ENCODE measurements at places on chromosomes 3 and 15. TPM values are rescaled to one million over a fixed set of nuclear protein-coding genes. Genes with fewer than 3 reads are reported as not detected.

GRCh38 chr3:106103383-106103782 lies 234.6 kb upstream of the CBLB start:
- H3K27ac ChIP-seq: no peak overlapping the region
- DNase-seq: no peak
- peaks cover 22% of the 10 kb centered on the region for H3K36me3 ChIP-seq
- peaks cover 1% of the 10 kb centered on the region for H3K4me1 ChIP-seq
- H3K4me3 ChIP-seq: no peak overlapping the region

TRH gene
- not detected for total RNA-seq

DNA sequence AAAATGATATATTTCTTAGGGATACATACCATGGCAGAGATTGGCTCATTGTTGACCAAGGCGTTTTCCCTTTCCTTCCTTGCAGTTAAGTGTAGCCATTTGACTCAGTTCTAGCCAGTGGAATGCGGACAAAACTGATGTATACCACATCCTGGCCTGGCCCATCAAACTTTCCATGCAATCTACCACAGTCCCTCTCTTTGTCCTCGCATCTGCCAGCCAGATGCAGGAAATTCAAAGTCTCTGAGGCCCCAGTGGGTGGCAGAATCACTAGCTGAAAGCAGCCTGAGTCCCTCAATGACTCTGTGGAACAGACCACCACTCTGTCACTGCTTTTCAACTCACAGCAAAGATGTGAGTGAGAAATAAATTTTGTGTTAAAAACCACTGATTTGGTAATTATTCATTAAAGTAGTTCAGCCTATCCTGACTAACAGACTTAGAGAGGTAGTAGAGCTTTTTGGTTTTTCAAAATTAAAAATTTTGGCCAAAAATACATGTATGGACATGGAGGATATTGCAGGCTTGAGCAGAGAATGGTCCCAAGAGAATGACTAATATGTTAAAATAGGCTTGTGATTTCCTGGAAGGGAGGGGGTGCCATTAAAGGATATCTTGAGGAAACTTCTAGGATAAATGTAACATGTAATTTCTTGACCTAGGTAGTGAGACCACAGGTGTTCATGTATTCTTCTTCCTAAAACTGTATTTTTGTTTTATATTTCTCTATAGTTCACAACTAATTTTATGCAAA lies 10.9 kb downstream of the LRRFIP2 start:
- DNase-seq: no peak
- peak overlapping the region; percentile 20 for H3K4me3 ChIP-seq
- H3K27ac ChIP-seq: peak overlapping the region; percentile 72
- no peaks in the 10 kb centered on the region for H3K27me3 ChIP-seq
- H3K36me3 ChIP-seq: peaks cover 47% of the 10 kb centered on the region

DNA sequence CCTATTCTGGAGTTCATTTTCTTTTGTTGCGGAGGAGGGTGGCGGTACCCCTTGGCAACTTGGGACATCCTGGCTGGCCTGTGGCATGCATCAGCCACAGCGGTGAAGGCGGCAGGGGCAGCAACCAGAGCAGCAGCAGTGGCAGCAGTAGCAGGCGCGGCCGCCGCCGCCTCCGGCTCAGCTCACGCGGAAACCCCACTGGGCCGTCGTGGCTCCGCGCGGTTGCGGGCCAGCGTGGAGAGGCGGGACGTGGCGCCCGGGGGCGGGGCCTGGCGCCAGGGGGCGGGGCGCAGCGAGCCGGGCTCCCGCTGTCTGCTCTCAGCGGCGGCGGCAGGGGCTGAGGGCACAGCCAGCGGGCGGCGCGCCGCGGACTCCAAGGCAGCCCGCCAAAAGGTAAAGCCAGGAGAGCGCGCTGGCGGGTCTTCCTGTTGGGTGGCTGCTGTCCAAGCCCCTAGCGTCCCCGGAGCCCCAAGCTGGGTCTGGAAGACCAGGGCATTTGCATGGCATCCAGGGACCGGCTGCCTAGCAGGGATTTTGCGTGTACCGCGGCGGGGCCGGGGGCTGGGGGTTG lies 334.4 kb upstream of the THRB start:
- H3K27me3 ChIP-seq: peaks cover 23% of the 10 kb centered on the region
- H3K36me3 ChIP-seq: no peaks in the 10 kb centered on the region
- no peak for DNase-seq
- H3K4me3 ChIP-seq: no peak overlapping the region

NOX5 gene
- 0.21 TPM for total RNA-seq

DNA sequence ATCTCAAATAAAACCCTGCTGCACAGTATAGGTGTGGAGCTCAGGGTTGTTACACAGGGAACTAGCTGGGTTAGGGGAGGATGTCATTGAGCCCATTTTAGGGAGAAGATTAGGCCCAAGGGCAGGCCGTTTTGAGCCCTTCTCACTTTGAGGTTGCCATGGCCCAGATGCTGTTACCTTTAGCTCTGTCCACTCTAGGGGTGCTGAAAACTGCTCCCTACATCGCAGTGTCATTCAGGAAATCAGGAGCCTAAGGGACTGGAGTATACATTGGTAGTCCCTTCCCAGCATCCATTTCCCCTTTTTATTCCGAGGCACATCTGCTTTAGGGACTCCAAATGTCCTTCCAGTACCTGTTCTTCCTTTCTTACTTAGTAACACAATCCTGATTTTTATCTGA lies 79.0 kb upstream of the SELENOK start:
- H3K27ac ChIP-seq: no peak overlapping the region
- no peak overlapping the region for H3K4me3 ChIP-seq
- no peak for DNase-seq
- no peaks in the 10 kb centered on the region for H3K36me3 ChIP-seq

GRCh38 chr3:160458151-160458550 lies 8.6 kb upstream of the TRIM59 start:
- no peak overlapping the region for H3K27ac ChIP-seq
- no peaks in the 10 kb centered on the region for H3K4me1 ChIP-seq
- peaks cover 37% of the 10 kb centered on the region for H3K27me3 ChIP-seq
- H3K4me3 ChIP-seq: no peak overlapping the region

GRCh38 chr15:65954289-65954741 lies 85.0 kb downstream of the RAB11A start:
- no peak overlapping the region for H3K27ac ChIP-seq
- H3K27me3 ChIP-seq: peaks cover 9% of the 10 kb centered on the region
- DNase-seq: no peak
- peaks cover 2% of the 10 kb centered on the region for H3K4me1 ChIP-seq
- H3K36me3 ChIP-seq: no peaks in the 10 kb centered on the region
- H3K4me3 ChIP-seq: no peak overlapping the region

GRCh38 chr3:45417930-45418847 lies 29.8 kb downstream of the LARS2 start:
- peaks cover 10% of the 10 kb centered on the region for H3K4me1 ChIP-seq
- H3K27ac ChIP-seq: no peak overlapping the region
- no peak for DNase-seq
- H3K27me3 ChIP-seq: no peaks in the 10 kb centered on the region

DNA sequence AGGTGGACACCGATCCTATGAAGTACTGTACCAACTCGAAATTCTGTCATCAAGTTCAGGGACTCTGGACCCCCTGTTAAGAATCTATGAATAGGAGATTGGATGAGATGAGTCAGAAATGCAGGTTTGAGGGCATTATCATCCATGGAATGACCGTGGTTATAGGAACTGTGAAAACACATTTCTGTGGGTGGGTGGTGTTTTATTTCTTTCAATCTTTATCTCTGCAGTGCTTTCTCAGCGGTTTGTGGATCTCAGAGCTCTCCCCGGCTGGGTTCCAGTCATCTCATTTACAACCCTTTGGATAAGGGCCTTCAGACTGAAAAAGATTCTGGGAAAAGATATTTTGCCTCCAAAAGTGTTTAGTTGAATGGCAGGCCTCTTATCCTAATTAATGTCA lies 5.4 kb upstream of the ABHD17C start:
- H3K27ac ChIP-seq: no peak overlapping the region
- H3K4me3 ChIP-seq: no peak overlapping the region
- H3K4me1 ChIP-seq: peaks cover 4% of the 10 kb centered on the region
- peaks cover 49% of the 10 kb centered on the region for H3K27me3 ChIP-seq
- H3K36me3 ChIP-seq: no peaks in the 10 kb centered on the region

DNA sequence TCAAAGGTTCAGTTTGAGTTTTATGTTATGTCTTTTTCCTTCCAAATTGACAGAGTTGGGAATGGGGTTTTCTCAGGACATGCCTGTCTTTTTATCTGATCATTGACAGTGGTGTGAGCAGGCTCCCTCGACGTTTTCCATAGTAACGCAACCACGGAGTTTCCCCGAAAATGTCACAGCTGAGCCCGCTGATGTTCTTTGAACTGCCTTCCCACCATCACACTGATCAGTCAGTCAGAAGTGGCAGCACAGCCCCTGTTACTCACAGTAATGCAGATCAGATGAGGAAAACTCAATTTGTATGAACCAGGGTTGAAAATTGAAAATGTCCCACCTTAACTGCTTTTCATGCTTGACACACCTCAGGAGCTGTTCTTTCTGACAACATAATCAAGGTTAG lies 210.4 kb downstream of the NECTIN3 start:
- DNase-seq: no peak
- H3K4me3 ChIP-seq: no peak overlapping the region
- H3K27me3 ChIP-seq: peaks cover 15% of the 10 kb centered on the region
- peaks cover 24% of the 10 kb centered on the region for H3K4me1 ChIP-seq

DNA sequence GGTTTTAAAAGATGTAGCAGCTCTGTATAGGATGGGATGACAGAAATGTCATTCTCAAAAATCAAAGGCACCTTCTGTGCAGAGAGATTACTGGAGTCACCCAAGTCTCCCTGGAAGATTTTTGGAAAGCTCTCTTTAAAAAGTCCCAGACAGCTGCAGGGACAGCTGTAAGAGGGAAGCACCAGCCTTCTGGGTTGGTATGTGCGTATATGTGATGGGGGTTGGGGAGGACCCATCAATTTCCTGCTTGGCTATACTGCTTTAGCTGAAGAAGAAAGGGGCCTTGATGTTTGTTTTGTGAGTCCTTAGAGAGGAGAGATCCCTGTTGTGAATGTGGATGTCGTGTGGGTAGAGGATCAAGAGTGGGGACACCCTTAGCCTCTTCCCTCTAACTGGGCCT lies 5.4 kb upstream of the SEC11A start:
- H3K36me3 ChIP-seq: no peaks in the 10 kb centered on the region
- peaks cover 30% of the 10 kb centered on the region for H3K4me1 ChIP-seq
- no peak overlapping the region for H3K27ac ChIP-seq
- DNase-seq: no peak

- DNase-seq: no peak
- H3K4me1 ChIP-seq: no peaks in the 10 kb centered on the region
- H3K4me3 ChIP-seq: no peak overlapping the region
- H3K36me3 ChIP-seq: no peaks in the 10 kb centered on the region
- H3K27ac ChIP-seq: no peak overlapping the region
These were observed 199.5 kb upstream of the TBL1XR1 start for GRCh38 chr3:177396733-177397132.

- H3K27ac ChIP-seq: no peak overlapping the region
- no peak overlapping the region for H3K4me3 ChIP-seq
- no peak for DNase-seq
- no peaks in the 10 kb centered on the region for H3K27me3 ChIP-seq
- no peaks in the 10 kb centered on the region for H3K36me3 ChIP-seq
These were observed 109.6 kb upstream of the ZNF385D start for GRCh38 chr3:21860657-21861056.

DNA sequence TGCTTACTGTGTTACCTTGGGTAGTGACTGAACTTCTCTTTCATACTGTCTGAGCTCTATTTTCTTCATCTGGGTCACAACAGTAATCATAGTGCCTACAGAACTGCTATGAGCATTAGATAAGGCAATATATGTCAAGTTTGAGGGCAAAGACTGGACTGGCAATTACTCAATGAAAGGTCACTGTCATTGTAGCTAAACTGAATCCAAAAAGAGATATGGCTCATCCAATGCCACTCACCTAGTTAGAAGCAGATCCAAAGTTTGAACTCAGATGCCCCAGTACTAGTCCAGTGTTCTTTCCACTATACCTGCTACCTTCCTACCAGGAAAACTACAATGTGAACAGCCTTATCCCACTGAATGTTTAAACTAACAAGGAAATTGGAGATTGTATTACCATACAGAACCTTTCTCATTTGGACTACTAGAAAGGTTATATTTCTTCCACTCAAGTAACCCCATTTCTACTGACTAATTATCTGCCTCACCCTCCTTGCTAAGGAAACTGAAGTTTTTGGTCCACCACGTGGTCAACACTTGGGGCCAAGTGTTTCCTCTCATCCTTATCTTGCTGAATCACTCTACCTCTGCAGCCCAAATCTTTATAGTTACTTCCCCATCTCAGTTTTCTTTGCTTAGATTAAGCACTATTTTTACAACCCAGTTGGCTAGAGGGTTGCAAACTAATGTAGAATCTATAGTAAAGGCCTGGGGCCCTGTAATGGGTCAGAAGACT lies 202.3 kb upstream of the LPP start:
- H3K27me3 ChIP-seq: peaks cover 2% of the 10 kb centered on the region
- no peak for DNase-seq
- peaks cover 36% of the 10 kb centered on the region for H3K4me1 ChIP-seq

DNA sequence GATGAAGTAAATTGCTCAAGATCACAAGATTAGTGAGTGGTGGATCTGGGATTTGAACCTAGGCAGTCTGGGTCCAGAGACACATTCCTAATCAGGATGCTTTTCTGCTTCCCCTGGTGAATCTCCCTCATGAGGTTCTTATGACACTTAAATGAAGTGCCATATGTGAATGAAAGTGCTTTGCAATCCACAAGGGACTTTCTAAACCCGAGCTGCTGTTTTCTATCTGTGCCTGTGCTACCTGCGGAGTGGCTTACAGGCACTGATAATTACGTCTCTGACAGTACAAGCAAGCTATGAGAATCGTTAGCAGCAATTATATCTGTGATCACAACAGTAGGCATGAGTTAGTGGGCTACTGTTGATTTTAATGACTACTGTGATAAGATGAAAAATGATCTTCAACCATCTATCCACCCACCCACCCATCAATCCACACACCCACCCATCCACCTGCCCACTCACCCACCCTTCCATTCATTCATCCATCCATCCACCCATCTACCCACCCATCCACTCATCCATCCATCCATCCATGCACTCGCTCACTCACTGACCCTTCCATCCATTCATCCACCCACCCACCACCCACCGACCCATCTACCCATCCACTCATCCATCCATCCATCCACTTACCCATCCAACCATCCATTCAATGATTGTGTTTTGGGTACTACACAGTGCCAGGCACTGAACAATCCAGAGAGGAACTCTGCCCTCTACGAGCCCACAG lies 51.8 kb downstream of the ATP2B2 start:
- peaks cover 9% of the 10 kb centered on the region for H3K27me3 ChIP-seq
- no peak for DNase-seq
- no peaks in the 10 kb centered on the region for H3K36me3 ChIP-seq
- H3K4me3 ChIP-seq: no peak overlapping the region
- H3K27ac ChIP-seq: no peak overlapping the region

Measured in activated T-helper 2 cell treated with anti-CD3 and anti-CD28 coated beads, Interferon-gamma antibody, Interleukin-2, Interleukin-4, amounts not matched to agents 10 μg/mL and 5 μg/mL and 100 μg/mL, durations not matched to agents 14 hours and 24 hours and 36 hours (primary cell).